Progenitor cell of endocrine pancreas (in vitro differentiated cells): ENCODE measurements at places on chromosomes 3 and 15.

DNA sequence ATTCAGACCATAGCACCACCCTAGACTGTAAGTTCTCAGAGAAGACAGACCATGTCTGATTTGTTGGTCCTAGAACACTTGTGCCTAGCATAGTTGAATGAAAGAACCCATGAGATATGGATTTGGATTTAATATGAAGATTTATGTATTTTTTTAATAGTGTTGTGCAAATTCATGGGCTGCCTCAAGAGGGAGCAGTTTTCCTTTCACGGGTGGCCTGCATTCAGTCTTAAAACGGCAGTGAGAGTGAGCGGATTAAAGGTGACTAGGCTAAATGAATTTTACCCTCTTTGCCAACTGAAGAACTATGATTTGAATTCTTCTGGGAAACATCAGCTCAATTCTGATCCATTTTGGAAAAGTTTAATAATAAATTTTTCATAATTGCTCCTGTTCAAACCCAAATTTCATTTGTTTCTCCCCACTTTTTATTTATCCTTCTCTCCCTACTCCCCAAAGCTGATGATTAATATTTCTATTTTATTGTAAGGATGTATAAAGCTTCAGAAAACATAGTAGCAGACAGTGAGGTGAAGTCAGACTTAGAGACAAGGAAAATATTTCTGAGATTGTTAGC, 67.3 kb downstream of the MORC1 start:
- no peak for DNase-seq

GRCh38 chr3:70621451-70621850, 309.0 kb upstream of the MDFIC2 start:
- no peak for DNase-seq

- no peak for DNase-seq
Observed at GRCh38 chr3:29922992-29923746, 642.3 kb downstream of the RBMS3 start.

GRCh38 chr3:77303955-77304699, 264.2 kb downstream of the ROBO2 start:
- DNase-seq = no peak
